Fibroblast of skin of right biceps (primary cell): ENCODE measurements at places on chromosomes 5 and 9.

- no peak for DNase-seq
These were observed 15.3 kb upstream of the SAP30L start for GRCh38 chr5:154430466-154430865.

DNA sequence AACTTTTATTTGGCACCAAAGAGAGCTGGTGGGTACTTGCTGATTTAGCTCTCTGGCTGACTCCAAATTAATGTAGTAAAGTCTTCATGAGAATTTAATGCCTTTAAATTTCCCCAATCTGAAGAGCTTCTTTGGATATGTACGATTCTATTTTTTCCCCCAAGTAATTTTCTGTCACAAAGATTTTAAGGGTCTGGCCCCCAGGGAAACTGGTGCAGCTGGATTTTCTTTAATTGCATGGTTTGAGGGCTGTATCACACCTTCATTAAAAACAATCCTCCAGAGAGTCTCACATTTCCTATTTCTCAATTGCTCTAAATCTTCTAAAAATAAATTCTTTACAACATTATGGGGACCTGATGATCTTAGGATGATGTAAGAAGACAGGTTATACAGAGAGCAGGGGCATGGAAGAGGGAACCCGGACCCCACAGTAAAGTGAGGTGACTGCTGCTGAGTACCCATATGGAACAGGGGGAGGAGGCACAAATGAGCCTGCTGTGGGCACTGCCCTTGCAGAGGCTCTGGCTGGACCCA, 158.9 kb downstream of the ENTREP1 start:
- no peak for DNase-seq

GRCh38 chr9:126849591-126850225, 10.7 kb upstream of the ZBTB34 start:
- DNase-seq: no peak

DNA sequence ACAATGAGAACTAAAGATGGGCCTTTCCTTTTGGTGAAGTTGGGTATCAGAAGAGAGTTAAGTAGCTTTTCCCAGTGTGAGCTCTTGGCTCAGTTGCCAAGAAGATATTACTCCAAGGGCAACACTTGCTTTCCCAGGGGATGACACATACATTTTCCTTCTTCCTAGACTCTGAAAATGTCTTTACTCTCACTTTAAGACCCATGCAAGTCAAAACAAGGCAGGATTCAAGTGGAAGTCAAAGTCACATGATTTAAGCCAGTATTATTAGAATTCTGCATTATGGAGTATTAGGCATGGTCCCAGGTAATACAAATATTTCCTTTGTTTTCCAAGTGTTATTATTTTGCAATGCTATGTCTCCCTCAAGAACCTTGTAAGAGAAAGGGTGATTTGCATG, 175.1 kb downstream of the PPP2R2B start:
- DNase-seq: no peak

GRCh38 chr5:128216860-128217531, 133.4 kb downstream of the SLC12A2 start:
- peak; percentile 84 for DNase-seq

- DNase-seq: no peak
These were observed 171.0 kb downstream of the RMI1 start for GRCh38 chr9:84151640-84152039.

DNA sequence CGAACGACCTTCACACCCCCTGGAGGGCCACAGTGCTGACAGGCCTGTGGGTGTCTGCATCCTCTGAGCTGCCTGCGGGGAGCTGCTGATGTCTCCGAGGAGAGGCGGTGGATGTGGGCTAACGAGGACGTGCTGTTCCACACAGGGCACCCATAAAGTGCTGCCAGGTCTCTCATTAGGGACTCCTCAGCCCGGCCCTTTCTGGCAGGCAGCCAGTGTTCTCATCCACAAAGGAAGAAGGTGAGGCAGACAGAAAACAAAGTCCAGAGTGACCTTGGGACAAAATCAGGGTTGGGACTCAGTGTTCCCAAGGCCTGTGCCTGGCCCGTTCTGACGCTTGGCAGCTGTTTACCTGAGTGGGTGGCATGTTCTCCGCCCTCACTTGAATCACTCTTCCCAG, 29.3 kb downstream of the CARTPT start:
- DNase-seq: no peak

- DNase-seq: no peak
These were observed 2185.8 kb upstream of the ACO1 start for GRCh38 chr9:30198463-30199309.

DNA sequence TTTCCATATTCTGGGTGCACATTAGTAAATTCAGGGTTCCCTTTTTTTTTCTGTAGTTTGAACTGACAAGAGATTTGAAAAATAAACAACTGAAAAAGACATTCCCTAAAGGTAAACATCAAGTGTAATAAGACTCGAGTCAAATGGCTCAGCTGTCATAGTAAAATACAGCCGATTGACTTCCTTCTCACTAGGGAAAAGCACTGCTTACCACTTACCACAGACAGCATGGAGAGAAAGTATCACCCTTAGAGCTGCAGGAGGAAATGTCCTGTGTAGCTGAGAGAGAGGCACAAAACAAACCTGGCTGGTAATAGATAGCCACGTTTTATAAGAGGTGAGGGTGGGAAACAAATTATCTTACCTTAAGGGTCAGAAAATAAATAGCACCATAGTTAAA, 12.1 kb upstream of the DMAC1 start:
- no peak for DNase-seq

DNA sequence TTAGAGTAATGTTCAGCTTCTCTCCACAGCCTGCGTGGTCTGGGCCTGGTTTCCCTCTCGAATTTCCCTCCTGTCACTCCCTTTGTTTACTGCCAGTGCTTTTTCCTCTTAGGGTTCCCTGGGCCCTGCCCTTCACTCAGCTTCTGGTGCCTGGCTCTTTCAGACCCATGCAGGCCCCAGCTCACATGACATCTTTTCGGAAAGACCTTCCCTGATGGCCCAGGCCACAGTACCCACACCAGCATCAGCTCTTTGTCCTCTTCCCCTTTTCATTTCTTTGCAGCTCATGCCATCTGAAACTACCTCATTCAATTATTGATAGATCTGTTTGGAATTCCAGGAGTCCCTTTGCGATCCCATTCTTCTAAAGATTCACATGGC, 68.1 kb upstream of the ABL1 start:
- no peak for DNase-seq

GRCh38 chr5:109141222-109142200, 268.3 kb downstream of the PJA2 start:
- DNase-seq: no peak

- DNase-seq: no peak
These were observed 65.2 kb downstream of the RAI14 start for GRCh38 chr5:34721327-34721726.

DNA sequence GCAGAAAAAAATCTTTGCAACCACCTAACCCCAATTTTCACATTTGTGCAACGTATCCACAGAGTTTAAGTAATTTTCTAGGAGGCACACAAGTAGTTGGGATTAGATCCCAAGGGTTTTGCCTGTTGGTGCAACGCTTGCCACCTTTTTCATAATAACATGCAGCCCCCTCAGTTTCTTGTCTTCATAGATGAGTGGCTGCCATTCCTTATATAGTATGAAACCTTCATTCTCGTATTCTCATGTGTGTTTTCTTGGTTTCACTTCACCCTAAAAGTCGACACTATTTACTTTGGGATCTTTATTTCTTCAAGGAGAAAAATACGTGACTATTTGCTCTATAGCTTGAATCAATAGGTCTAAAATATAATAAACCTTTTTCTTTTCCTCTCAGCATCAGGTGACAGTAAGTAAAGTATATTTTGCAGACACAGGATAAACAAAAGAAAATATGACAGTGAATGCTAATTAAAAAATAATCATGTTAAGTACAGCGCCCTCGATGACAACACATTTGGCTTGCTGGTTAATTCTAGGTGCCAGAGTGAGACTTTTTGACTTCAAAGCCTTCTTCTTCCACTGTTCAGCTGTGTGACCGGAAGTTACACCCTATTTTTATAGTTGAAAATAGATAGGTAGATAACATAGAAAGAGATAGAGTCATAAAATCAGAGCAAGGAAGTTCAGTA, 342.8 kb upstream of the CCNG1 start:
- DNase-seq: no peak

- DNase-seq: no peak
These were observed 4.8 kb downstream of the HBEGF start for GRCh38 chr5:140341591-140341990.

DNA sequence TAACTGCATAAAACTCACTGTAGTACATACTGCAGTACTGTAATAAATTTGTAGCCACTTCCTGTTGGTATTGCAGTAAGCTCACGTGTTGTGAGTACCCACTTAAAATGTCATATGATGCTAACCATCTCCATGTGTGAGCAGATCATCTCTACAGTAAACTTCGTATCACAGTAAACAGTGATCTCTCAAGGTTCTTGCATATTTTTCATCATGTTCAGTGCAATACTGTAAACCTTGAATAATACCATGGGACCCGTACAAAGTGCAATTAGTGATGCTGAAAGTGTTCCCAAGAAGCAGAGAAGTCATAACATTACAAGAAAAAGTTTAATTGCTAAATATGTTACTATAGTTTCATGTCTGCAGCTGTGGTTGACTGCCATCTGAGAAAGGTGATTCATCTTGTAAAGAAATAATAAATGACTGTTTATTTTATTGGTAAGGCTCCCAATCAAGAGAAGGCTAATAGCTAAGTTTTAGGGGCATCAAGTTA, 253.8 kb upstream of the POU5F2 start:
- DNase-seq: peak; percentile 27

DNA sequence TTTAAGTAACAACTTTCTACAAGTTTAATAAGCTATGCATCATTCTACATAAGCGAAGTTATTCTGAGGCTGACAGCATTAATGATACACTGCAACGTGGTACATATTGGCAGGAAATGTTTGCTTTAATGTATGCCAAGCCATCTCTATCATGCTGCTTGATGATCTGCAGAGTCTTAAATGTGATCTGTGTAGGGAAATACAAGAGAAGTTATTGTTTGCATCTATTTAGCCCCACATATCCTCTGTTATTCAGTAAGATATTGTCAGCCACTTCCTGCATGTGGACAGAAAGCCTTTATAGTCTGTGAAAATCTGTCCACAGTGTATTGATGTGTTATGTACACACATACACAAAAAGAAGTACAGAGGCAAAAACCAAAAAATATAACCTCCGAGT, 193.1 kb upstream of the FREM1 start:
- DNase-seq: no peak

DNA sequence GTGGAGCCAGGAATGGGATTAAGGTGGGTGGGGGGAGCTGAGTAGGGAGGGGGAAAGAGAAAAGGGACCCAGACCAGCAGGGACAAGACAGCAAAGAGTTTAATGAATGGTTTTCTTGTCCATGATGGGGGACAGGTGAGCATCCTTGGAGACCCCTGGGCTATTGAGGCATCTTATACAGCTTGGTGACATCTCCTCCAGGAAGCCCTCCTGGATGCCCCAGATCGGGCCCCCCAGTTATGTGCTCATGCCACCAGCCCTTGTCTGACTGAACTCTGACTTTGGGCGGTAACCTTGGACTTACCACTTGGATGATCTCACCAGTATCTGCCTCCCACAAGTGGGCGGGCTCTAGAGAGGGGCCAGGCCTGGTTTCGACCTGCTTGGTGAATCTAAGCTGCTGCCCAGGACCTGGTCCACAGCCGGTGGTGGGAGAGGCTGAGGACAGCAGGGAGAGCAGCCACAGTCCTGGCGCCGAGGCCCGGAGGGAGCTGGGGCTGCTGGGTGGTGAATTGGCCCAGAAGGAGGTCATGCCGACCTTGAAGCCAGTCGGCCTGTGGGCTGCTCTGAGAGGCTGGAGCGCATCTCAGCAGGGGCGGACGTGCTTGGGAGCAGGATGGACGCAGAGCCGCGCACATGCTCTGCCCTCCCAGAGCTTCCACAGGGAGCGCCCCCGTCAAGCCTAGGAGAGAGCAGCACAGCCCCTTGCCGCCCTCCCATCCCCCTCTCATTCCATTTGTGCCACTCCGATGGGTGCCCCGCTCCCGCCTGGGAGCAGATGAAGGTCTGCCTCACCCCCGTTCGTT, 36.2 kb downstream of the UNC5A start:
- DNase-seq: no peak

GRCh38 chr5:78533356-78533755, 115.2 kb downstream of the LHFPL2 start:
- peak; percentile 29 for DNase-seq

GRCh38 chr5:145941448-145942130, 5.2 kb downstream of the SH3RF2 start:
- peak; percentile 60 for DNase-seq

- no peak for DNase-seq
These were observed 106.2 kb downstream of the RXRA start for GRCh38 chr9:134432471-134432870.

- no peak for DNase-seq
These were observed 201 bp downstream of the DOLK start for GRCh38 chr9:128947277-128947526.

GRCh38 chr9:136596630-136597031, 50.8 kb upstream of the NOTCH1 start:
- DNase-seq: no peak

DNA sequence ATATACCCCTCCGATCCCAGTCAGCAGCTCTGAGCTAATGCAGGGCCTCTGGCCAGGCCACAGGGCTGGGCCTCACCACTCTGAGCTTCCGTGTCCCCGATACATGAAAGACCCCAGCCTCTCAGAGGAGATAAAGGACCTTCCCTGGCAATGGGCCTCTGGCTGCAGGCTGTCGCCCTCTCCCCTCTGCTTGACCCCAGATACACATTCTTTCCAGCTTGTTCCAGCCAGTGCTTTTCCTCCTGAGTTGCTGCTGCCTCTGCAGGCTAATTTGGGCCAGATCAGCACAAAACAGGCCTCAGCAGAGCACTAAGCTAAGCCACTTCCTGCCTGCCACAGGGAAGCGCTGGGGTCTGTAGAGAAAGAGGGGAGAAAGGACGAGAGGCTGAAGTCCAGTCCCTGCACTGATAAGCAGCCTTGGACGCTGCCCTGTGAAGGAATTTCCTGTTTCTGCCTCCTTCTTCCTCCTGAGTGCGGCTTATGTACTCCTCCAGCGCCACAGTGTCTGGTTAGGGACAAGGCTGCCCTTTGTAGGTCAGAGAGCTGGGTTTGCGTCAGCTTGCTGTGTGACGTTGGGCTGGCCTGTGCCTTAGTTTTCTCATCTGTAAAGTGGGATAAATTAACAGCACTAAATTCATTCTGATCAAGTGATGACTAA, 73.0 kb upstream of the IL17B start:
- peak; percentile 59 for DNase-seq

- DNase-seq: peak; percentile 33
These were observed 13.1 kb downstream of the LRRC26 start for GRCh38 chr9:137156567-137157375.

- DNase-seq: peak; percentile 28
These were observed 116.8 kb downstream of the RGS3 start for GRCh38 chr9:113580041-113580953.

- DNase-seq: no peak
These were observed 5.3 kb upstream of the LVRN start for GRCh38 chr5:115956957-115957356.

DNA sequence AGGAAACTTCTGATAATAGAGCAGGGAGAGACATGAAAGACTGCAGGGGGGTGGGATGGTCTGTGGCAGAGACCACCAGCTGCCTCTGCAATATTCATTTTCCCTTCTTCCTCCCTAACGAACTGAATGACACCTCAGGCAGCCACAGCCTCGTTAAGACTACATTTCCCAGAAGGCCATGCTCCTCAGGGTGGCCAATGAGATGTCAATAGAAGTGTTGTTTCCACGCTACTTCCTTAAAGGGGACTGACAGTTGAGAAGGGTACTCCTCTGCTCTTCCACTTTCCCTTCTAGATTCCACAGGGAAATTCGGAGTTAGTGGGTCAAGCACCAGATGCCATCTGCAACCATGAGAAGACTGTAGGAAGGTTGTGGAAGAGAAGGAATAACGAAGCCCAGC, 52.0 kb upstream of the DAPK1 start:
- peak; percentile 20 for DNase-seq
